GM23248 (cell line): ENCODE measurements at places on chromosomes 6 and 20. TPM values are rescaled to one million over a fixed set of nuclear protein-coding genes. Genes with fewer than 3 reads are reported as not detected.

Gene FKBP1C
- polyA plus RNA-seq: 1.6 and 2.4 TPM in 2 replicates

DNA sequence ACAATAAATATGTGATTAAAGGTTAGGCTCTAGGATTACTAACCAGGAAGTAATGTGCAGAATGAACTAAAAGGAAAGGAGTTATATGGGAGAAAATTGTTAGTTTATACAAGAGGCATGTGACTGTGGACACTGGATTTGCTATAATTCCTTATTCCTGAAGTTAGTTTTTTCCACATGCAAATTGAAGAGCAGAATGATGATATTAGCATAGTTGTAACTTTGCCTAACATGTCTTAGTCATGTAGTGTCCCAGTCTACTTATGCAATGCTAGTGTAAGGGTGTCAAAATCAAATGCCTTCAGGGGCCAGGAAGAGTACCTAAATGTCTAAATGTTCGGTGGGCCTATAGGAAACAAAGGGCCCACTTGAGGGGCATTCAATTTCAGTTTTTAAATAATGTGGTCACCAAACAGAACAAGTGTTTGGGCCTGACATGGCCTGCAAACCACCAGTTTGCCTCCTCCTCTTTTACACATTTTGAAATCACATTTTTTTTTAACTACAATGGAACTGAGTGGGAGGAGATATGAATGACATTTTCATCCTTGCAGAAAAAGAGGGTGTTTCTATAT, 28.0 kb upstream of the CEP85L start:
- DNase-seq: peak; percentile 70

GRCh38 chr6:167920165-167920564, 77.3 kb upstream of the KIF25 start:
- no peak for DNase-seq

DNA sequence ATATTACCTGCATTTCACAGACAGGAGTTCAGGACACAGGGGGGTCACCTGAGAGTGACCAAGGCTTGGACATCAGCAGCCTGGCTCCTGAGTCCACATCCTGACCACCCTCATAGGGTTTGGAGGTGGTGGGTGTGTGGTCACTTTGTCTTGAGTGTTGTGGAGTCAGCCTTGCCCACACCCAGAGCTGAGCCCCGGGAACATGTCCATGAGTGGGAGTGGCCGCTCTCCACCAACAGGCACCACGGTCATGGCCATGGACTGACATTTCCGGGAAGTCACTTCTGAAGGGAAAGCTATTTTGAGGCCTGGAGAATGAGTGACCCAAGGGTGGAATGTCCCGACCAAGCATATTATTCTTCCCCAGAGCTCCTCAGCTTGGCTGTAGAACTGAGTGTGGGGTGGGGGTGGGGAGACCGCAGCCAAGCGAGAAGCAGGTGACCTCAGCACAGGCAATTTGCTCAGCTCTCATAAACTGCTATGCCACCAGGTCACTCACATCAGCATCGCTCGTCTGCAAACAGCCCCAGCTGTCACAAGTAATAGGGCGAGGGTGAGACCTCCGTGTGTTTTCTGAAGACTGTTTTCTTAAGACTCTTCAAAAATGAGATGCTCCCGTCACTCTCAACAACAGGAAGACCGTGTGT, 348.6 kb upstream of the CDH4 start:
- DNase-seq: no peak

Gene TINAG
- not detected in 2 replicates for polyA plus RNA-seq

DNA sequence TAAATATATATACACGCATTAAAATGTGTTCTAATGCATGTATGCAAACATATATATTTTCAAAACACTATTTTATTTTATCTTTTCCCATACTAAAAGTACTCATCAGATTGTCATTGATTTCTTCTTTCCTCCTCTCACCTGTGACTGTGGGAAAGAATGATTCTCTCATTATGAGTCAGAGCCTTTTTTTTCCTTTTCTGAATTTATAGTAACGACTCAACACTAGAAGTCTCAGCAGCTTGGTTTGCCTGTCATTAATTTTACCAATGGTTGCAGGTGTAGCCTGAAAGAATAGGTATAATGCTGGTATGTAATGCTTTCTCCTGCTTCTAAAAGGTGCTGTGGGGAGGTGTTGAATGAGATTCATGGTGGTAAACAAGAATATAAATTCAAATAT, 328.7 kb downstream of the UTRN start:
- peak; percentile 35 for DNase-seq

DNA sequence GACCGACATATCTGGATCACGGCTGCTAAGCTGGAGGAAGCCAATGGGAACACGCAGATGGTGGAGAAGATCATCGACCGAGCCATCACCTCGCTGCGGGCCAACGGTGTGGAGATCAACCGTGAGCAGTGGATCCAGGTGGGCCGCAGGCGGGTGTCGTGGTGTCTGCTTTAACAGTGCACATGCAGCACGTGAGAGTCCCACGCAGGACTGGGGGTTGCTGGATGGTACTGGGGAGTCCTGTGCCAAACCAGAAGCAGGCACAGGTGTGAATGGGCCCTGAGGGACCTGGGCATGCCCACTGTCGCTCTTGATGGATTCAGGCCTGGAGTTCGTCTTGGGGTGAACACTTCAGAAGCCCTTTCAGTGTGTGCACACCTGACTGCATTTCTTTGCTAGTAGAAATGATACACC, 24.6 kb upstream of the C20orf204 start:
- no peak for DNase-seq

DNA sequence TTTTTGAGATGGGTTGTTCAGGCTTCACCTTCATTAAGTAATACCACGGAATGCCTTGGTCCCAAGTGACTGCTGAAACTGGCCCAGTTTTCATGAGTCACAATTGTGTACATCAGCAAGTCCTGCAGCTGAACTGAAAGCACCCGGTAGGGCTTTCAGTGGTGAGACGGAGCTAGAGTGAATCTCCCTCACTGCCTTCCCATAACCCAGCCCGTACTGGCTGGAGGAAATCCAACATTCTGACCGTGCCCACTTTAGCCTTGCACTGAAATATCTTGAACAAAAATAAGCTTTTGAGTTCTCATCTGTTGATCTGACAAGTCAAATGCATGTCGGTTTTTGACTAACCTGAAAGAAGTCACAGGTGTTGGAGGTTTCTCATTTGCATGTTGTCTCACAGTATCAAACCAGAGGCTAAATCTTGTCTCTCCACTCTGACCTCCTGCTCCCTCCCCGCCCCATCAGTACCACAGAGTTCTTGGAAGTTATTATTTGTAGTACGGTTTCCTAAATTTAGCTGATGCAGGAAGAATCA, 35.9 kb downstream of the DUSP22 start:
- DNase-seq: peak; percentile 96

Gene NHSL1
- 3.3 and 3.4 TPM in 2 replicates for polyA plus RNA-seq

Gene MROH8
- 0.89 and 1.0 TPM in 2 replicates for polyA plus RNA-seq
